ENCODE measurements at places on chromosomes 7 and 10. TPM values are rescaled to one million over a fixed set of nuclear protein-coding genes. Genes with fewer than 3 reads are reported as not detected.

The AKR1C3 gene
- total RNA-seq, result 21.0 TPM

The EPHB6 gene
- total RNA-seq, result 33.5 TPM

The NEURL1 gene
- 0.37 TPM for total RNA-seq

The JAZF1 gene
- 39.8 TPM for total RNA-seq

The TWIST1 gene
- total RNA-seq, result 2.0 TPM

The ANKRD61 gene
- 0.42 TPM for total RNA-seq

The STEAP1 gene
- total RNA-seq, result 37.9 TPM

The DEPP1 gene
- 105 TPM for total RNA-seq

The SRRT gene
- 78.0 TPM for total RNA-seq

The SLC18A3 gene
- total RNA-seq, result not detected

The ZPBP gene
- not detected for total RNA-seq

GRCh38 chr10:6386346-6386745 is 183.6 kb downstream of the PFKFB3 start:
- no peak for DNase-seq

DNA sequence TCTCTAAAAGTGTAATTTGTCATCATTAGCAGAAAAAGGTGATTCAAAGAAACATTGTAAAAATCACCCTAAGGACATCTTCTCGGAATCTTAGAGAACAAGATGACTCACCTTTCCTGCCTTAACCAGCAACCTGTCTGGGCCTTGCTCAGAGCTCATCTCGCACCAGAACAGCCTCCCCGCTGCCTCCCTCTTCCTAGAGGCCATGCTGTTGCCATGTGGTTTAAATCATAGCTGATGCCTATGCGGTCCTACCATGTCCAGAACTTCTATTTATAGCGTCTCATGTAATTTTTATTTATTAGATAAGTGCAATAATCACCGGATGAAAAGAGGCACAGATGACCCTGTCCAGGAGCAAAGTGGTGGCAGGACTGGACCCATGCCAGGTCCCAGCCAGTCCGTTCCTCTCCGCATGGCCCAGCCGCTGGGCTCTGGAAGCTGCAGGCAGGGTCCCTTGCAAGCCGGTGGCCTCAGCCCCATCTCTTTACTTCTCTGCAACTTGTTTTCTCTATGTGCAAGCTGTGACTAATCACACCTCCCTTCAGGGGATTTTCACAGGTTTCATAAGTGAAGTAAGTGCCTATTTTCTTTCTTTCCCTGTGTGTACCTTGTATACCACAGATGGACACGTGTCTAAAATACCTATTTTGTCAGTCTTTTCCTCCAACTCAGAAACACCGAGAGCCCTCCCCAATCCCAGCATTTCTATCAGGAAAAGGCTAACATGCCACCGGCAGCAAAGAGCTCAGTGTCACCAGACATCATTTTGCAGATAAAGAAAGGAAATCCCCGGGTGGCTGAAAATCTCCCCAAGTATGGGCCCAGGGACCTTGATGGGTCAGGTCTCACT is 27.1 kb downstream of the KLF6 start:
- DNase-seq, result no peak

GRCh38 chr10:63375458-63375857 is 90.3 kb downstream of the JMJD1C start:
- no peak for DNase-seq

DNA sequence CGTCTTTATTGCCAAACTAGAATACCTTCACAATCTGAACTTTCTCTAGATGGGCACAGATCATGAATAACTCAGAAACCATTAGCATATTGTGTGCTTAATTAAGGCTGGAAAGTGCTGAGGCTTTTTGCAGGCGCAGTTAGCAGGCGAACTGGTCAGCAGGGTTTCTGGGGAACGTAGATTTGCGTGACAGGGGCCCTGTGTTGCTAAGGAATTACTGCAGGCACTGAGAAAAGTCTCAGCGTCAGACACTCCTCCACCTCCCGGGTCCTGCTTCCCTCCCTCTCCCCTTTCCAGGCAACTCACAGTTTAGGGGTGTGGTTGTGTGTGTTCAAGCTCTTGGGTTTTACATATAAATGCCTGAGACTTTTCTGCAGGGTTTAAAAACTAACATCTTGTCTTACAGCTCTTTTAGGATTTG is 2.2 kb downstream of the MAP3K8 start:
- DNase-seq, result no peak

DNA sequence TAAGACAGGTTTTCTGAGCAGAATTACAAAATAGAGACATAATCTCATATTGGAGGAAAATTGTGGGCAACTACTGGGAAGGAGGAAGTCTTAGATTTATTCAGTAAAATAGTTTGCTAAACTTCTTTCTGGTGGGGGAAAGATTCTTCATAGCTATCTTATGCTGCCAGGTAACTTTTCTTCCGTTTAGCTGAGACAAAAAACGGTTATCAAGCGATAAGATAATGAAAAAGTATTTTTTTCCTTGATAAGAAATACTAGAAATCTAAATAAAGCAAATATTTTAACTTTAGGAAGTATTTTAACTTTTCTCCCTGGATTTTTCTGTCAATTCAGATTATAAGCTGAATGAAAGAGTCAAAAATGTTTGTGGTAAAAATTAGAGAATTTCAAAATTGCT is 52.3 kb downstream of the JMJD1C start:
- no peak for DNase-seq

GRCh38 chr10:59887006-59887405 is 19.4 kb downstream of the CCDC6 start:
- DNase-seq, result no peak

DNA sequence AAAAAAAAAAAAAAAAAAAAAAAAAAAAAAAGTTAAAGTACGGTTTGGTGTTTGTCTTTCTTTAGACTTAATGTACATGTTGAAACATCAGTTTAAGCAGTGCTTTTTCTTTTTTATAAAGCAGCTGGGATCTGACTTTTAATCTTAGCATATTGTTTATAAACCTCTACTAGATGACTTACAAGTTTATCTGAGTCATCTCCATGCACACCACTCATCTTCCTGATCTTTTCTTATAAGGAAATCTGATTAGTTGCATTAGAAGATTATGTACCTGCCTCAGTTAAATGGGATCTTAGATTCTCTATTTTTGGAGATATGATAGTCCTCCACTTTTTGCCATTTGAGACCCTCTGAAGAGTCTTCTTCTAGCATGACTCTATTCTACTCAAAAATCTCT is 391.9 kb upstream of the LRGUK start:
- DNase-seq, result no peak

DNA sequence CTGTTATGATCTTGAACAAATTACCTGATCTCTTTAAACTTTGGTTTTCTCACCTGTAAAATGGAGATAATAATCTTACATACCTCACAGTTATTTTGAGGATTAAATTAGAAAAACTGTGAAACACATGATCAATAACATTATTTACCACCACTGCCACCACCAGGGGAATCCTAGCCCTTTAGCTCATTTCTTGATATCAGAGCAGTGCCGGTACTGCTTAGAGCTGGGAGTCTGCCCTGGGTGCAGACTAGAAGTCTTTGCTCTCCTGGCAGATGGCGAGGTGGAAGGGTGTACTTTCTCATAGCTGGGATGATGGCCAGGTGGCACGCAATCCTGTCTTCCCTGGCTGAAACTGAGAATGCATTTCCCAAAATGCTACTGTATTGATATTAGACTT is 12.7 kb upstream of the EFCAB10 start:
- DNase-seq, result no peak

DNA sequence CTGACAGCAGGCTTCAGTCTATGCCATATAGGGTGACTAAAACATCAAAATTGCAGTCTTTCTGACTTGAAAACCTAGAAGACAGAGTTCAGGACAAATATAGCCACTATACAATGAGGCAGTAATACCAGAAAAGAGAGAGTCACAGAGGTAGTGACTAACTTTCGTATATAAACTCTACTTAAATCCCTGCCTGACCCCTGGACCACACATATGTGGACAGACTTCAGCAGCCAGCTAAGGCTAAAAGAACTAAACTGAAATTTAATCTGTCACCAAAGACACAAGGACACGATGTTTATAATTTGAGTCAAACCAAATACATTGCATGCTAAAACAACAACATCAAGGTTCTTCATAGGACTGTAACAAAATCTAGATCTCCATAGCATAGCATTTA is 64.6 kb upstream of the MACROH2A2 start:
- DNase-seq, result no peak

DNA sequence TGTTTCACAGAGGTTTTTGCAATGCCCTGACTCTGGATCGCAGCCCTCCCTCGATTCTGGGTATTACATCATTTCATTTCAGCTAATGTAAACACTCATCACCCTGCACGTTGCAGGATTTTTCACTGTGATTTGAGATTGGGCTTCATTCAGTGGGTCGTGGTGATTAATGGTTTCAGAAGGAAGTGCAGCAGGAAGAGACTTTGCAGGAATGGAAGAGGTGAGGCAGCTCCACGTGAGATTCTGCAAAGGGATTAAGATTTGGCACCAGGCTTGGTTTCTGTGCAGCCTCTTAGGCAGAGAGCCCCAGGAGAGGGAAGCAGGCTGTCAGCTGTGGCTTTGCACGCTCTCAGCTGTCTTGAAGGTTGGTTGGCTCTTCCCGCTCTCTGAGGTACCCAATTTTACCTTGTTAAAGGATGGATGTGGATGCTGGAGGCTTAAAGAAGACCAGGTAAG is 95.2 kb downstream of the PLCE1 start:
- no peak for DNase-seq

GRCh38 chr10:116715341-116715740 is 27.0 kb downstream of the HSPA12A start:
- DNase-seq, result no peak

GRCh38 chr7:55244006-55244745 is 121.0 kb upstream of the LANCL2 start:
- DNase-seq, result no peak

GRCh38 chr10:43318456-43318855 is 51.6 kb upstream of the RASGEF1A start:
- no peak for DNase-seq

DNA sequence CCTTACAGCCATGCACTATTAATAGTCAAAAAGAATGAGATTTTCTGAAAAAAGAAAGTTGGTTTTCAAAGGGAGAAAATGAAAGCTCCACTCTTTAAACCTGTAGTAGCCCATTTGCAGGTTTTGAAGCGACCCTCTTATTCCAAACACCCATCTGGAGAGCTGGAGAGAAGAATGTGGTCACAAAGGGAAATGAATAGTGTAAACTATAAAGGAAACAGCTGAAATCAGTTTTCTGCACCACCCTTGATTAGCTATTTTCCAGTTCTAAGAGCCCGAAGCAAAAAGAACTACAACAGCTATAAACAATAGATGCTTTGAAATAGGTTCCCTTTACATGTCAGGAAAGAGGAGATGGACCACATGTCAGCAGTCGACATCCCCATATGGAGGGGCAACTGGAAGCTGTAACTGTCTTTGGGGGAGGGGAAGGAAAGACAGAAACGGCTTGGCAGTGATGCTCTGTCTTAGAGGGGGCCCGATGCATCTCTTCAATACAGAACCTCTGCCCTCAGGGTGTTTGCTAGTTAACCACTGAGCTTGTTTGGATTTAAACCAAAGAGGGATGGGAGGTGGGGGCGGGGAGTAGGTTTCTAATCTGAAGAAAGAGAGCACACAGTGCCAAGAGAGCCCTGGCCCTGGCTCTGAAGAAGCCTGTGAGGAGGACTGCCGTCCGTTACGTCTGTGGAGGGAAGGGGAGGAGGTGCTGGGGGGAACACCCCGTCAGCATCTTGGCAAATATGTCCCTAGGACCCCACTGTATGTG is 55.3 kb downstream of the CPVL start:
- DNase-seq, result no peak

DNA sequence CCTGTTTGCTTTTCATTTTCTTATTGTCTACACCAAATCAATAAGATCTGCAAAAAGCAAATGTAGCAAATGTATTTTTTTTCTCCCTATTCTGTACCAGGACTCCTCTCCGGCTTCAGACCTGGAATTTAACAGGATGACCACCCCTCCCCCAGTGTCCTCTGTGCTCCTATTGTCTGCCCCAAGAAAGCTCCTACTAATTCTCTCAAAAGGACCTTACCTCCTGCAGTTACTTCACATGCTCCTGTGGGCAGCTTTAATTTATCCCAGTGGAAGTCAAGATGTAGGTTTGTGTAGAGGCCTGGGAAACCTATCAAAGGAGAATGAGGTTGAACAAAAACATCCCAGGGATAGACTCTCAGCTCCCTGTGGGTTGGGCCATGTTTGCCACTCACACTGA is 31.3 kb downstream of the PLXNA4 start:
- DNase-seq, result no peak

DNA sequence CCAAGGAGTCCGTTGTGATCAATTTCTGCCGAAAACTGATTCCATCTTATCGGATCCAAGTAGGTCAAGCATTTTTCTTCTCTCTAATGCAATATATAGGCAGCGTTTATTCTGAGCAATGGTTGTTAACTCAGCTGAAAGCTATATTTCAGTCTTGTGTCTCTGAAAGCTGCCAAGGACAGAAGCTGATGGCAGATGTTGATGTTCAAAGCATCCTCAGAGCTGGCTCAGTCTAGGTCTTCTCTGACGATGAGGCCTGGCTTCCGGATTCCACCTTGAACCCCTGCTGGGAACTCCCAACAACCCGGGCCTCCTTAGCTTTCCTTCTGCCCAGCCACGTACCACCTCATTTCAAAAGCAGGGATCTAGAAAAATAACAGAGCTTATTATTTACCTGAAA is 863.6 kb downstream of the NRG3 start:
- no peak for DNase-seq

- no peak for DNase-seq
These were observed 386.6 kb downstream of the DPP6 start for GRCh38 chr7:154438571-154439367.

DNA sequence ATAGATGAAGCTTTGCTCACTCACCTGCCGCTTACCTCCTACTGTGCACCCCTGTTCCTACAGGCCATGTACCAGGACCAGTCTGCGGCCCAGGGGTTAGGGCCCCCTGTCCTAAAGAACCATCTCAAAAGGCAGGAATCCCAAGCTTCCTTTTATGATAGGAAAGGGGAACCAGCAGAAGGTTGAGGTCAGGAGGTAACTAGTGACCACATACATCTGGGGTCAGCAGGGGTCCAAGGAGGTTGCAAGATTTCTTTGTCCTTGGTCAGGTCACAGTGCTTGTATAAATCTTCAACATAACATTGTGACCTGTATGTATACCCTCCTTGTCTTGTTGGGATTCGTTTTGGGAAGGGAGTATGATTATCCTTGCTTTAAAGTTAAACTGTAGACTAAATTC is 73.8 kb downstream of the OAT start:
- peak; percentile 14 for DNase-seq

- DNase-seq, result no peak
These were observed 92.1 kb upstream of the STRIP2 start for GRCh38 chr7:129341816-129342806.

- no peak for DNase-seq
These were observed 125.9 kb downstream of the CDH23 start for GRCh38 chr10:71522442-71523144.

GRCh38 chr10:102367441-102367840 is 28.1 kb upstream of the NFKB2 start:
- DNase-seq, result no peak

DNA sequence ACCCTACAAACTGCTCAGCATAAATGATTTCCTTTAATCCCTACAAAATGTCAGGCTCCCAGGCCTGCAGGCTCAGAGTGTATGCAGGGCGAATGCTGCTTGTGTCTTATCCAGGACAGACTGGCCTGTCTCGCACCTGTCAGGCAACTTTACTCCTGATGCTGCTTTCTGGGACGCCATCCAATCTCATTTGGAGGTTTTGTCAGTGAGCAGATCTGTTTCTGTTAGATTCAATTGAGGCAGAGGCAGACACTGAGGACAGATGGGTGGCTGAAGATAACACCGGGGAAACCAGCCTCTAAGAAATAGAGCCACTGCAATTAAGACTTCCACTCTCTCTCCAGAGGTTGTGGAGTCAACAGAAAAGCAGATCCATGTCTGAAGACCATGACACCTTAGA is 115.6 kb downstream of the DPP6 start:
- DNase-seq, result no peak

All from posterior vena cava (tissue), 2 donors.